ENCODE measurements at places on chromosomes 16 and 17.

GRCh38 chr16:49468611-49469310 lies 95.2 kb downstream of the C16orf78 start:
- DNase-seq, result no peak

GRCh38 chr17:75823257-75824041 lies 20.8 kb downstream of the UNC13D start:
- no peak for DNase-seq

GRCh38 chr17:55769625-55770000 lies 18.8 kb downstream of the PCTP start:
- DNase-seq, result no peak

DNA sequence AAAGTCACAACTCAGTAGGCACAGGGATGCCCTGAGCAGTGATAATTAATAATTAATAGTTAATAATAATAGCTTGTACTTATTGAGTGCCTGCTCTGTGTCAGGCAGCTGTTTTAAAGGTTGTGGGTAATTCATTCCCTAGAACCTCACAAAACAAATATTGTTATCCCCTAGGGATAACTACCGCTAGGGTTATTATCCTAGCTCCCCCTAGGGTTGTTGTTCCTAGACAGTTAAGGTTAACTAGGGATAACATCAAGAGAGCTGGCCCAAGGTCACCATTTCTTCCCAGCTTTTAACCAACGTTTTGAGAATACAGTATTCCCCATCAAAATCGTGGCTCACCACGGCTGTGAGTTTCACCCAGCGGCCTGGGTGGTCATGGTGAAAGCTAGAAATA lies 180.1 kb downstream of the PRKCB start:
- no peak for DNase-seq

DNA sequence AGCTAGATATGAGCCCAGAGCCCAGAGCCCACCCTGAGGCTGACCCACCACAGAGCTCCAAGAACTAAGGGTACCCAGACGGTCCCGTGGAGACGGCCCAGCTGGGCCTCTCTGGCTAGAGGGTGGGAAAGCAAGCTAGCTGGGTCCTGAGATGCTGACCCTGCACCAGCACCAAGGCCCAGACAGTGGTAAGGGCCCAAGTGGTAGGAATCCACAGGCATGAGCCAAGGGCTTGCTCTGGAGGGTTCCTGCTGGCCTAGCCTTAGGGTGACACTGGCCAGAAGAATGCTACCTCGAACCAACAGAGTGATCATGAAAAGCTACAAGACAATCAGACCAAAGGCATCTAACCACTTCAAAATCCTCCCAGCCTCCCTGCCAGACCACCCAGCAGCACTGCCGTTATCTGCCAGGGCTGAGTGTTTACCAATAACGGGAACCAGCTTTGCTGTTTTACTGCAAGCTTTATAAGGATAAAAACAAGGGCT lies 13.2 kb downstream of the HIC1 start:
- no peak for DNase-seq

All from muscle of arm (tissue), 14 donors.